Left lung (tissue), 14 donors: ENCODE measurements at places on chromosomes 1 and 21. TPM values are rescaled to one million over a fixed set of nuclear protein-coding genes. Genes with fewer than 3 reads are reported as not detected.

- DNase-seq = no peak
Measured at GRCh38 chr1:183236158-183236725, 50.2 kb downstream of the LAMC2 start.

DNA sequence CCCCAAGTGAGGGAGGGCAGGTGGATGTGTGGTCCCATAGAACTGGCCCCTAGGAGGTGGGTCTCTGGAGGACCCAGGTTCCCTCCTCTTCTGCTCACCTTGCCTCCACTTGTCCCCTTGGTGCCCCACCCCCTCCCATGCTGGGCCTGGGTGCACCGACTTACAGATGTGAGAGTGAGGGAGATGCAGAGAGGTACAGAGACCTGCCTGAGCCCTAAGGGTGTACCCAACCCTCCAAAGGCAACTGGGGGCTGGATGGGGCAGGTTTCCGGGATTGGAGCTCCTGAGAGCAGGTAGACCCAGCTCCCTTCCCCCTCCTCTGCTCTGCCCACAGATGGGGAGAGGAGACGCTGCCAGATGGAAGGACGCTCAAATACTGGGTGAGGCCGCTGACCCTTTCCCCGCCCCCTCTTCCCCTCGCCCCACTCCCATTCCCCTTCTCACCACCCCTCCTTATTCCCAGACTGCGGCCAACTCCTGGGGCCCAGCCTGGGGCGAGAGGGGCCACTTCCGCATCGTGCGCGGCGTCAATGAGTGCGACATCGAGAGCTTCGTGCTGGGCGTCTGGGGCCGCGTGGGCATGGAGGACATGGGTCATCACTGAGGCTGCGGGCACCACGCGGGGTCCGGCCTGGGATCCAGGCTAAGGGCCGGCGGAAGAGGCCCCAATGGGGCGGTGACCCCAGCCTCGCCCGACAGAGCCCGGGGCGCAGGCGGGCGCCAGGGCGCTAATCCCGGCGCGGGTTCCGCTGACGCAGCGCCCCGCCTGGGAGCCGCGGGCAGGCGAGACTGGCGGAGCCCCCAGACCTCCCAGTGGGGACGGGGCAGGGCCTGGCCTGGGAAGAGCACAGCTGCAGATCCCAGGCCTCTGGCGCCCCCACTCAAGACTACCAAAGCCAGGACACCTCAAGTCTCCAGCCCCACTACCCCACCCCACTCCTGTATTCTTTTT is 10.3 kb downstream of the TINAGL1 start:
- no peak for DNase-seq

DNA sequence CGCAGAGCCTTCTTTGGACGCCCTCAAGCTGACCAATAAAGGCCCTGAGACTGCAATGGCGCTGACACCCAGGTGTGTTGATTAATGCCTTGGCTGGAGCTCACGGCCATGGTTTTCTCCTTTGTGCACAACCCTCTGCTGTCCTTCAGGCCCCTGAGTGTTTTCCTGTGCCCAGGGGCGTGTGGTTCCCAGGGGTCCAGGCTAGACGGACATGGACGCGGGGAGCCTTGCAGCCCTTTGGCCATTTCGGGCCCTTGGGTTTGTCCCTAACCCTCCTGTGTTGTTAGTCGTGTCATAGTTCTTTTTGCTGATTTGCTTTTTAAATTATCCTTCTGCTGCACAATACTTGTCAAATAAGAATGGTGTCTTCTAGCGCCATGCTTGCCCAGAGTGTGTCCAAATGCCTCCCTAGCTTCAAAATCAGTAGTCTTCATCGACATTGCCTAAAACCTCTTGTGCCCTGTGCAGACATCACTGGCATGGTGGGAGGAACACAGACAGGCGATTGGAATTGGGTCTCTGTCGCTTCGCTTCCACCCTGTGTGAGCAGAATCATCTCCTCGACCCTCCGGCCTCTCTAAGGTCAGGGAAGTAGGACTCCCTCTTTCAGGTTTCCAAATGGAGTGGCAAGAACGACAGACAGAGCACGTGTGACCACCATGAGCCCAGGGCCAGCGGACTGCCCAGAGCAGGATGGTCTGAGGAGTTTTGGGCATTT is 1.9 kb downstream of the KRTAP10-4 start:
- DNase-seq = no peak

The SCAF4 gene
- 23.9 TPM for total RNA-seq

GRCh38 chr21:17461014-17461413 is 51.8 kb upstream of the CXADR start:
- DNase-seq = no peak

GRCh38 chr21:28823429-28823828 is 169.2 kb downstream of the LTN1 start:
- no peak for DNase-seq

DNA sequence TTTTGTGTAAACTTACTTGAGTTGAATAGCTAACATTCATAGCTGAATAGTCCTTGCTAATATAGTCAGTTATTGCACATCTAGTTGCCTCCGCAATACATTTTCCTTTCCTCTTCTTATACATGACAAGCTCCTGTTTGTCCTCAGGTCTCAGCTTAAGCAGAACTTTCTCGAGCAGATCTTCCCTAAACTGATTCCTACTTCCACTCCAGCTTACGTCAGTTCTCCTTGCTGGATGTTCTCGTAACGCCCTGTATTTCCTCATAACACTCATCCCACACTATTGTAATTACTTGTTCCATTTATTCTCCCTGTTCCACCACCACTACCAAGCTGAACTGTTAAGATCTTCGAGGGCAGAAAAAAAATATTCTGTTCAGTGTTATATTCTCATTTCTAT is 15.1 kb upstream of the OMA1 start:
- DNase-seq = no peak

The LDLRAD1 gene
- total RNA-seq = 6.5 TPM

DNA sequence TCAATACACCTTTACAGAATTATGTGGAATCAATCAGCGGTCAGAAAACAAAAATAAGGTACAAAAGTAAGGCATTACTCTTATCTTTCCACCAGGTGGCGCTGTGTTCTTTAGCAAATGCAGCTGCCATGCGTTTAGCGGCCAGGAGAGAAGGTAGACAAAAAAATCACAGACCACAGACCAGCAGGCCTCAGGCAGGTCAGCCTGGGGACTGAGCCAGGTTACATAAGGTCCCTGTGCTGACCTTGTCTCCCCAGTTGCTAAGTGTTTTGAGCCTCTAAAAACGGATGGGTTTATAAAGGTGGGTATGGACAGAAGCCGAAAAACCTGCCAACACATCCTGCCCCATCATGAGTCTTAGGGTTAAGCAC is 2.8 kb downstream of the RGS16 start:
- peak; percentile 61 for DNase-seq
